ENCODE measurements at places on chromosomes 1 and 21. TPM values are rescaled to one million over a fixed set of nuclear protein-coding genes. Genes with fewer than 3 reads are reported as not detected.

Gene FCRL1
- not detected for total RNA-seq

Gene NBPF6
- total RNA-seq, result not detected

Gene CAPZB
- 53.5 TPM for total RNA-seq

Gene RORC
- total RNA-seq, result 15.4 TPM

Gene HUNK
- total RNA-seq, result 0.12 TPM

Gene CNR2
- total RNA-seq, result 0.07 TPM

Gene TTC24
- not detected for total RNA-seq

Gene MSTO1
- total RNA-seq, result 21.7 TPM

Gene MRAP
- 2.9 TPM for total RNA-seq

Gene ZYG11A
- 1.1 TPM for total RNA-seq

Gene CAPN8
- 0.35 TPM for total RNA-seq

Gene C1orf210
- total RNA-seq, result 2.1 TPM

GRCh38 chr1:204509186-204509635 is 7.0 kb upstream of the MDM4 start:
- H3K4me3 ChIP-seq, result no peak overlapping the region
- H3K36me3 ChIP-seq, result no peaks in the 10 kb centered on the region
- H3K27ac ChIP-seq, result no peak overlapping the region
- H3K27me3 ChIP-seq, result no peaks in the 10 kb centered on the region

- H3K27ac ChIP-seq, result no peak overlapping the region
- no peaks in the 10 kb centered on the region for H3K4me1 ChIP-seq
- no peaks in the 10 kb centered on the region for H3K27me3 ChIP-seq
- H3K36me3 ChIP-seq, result no peaks in the 10 kb centered on the region
- peak; percentile 56 for DNase-seq
Measured at GRCh38 chr1:221886743-221887414, 145.0 kb upstream of the DUSP10 start.

DNA sequence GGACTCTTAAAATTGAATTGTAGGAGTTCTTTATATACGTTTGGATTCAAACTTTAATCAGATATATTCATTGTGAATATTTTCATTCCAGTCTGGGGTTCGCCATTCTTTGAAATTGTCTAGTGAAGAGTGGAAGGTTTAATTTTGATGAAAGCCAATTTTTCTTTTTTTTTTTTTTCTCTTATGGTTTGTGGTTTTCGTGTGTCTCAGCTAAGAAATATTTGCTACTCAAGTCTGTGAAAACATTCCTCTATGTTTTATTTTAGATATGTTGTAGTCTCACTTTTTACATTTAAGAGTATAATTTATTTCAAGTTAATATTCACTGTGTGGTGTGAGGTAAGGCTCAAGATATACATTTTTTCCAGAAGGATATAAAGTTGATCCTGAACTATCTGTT is 220.5 kb downstream of the KCNT2 start:
- H3K36me3 ChIP-seq, result no peaks in the 10 kb centered on the region
- H3K4me3 ChIP-seq, result no peak overlapping the region
- H3K4me1 ChIP-seq, result no peaks in the 10 kb centered on the region
- H3K27me3 ChIP-seq, result no peaks in the 10 kb centered on the region
- DNase-seq, result no peak

GRCh38 chr1:81021134-81021533 is 779.6 kb upstream of the ADGRL2 start:
- H3K27ac ChIP-seq, result no peak overlapping the region
- DNase-seq, result no peak
- no peaks in the 10 kb centered on the region for H3K36me3 ChIP-seq

DNA sequence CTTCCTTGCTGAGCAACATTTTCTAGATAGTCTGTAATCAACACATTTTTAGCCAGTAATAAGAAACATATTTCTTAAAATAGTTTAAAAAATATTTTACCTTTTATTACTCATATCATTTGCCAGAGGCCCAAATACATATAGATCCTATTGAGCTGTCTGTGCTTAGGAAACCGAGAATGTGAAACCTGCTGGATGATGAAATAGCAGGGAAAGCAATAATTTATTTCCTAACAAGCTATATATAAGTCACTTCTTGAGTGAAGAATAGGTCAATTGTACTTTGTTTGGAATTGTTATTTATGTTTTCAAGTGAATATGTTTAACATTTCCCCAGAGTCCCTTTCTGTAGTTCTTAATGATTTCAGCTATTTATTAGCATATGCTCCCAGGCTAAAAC is 339.9 kb upstream of the TMPRSS15 start:
- no peak for DNase-seq
- no peaks in the 10 kb centered on the region for H3K36me3 ChIP-seq
- H3K4me3 ChIP-seq, result no peak overlapping the region
- H3K27ac ChIP-seq, result no peak overlapping the region

GRCh38 chr1:155226188-155226909 is 17.9 kb downstream of the MTX1 start:
- no peaks in the 10 kb centered on the region for H3K4me1 ChIP-seq
- peak; percentile 67 for DNase-seq
- H3K36me3 ChIP-seq, result no peaks in the 10 kb centered on the region
- H3K27ac ChIP-seq, result peak overlapping the region; percentile 49
- H3K27me3 ChIP-seq, result no peaks in the 10 kb centered on the region

- no peak for DNase-seq
- no peaks in the 10 kb centered on the region for H3K27me3 ChIP-seq
- H3K27ac ChIP-seq, result no peak overlapping the region
- H3K4me3 ChIP-seq, result no peak overlapping the region
Measured at GRCh38 chr21:36804874-36805611, 106.1 kb downstream of the SIM2 start.

- H3K4me3 ChIP-seq, result no peak overlapping the region
- no peaks in the 10 kb centered on the region for H3K4me1 ChIP-seq
- H3K27ac ChIP-seq, result no peak overlapping the region
- no peaks in the 10 kb centered on the region for H3K27me3 ChIP-seq
Measured at GRCh38 chr21:25507522-25507921, 99.8 kb downstream of the MRPL39 start.

GRCh38 chr1:236524895-236525184 is 1.1 kb downstream of the LGALS8 start:
- no peak for DNase-seq
- peak overlapping the region; percentile 96 for H3K4me3 ChIP-seq
- no peaks in the 10 kb centered on the region for H3K4me1 ChIP-seq
- H3K27me3 ChIP-seq, result no peaks in the 10 kb centered on the region

DNA sequence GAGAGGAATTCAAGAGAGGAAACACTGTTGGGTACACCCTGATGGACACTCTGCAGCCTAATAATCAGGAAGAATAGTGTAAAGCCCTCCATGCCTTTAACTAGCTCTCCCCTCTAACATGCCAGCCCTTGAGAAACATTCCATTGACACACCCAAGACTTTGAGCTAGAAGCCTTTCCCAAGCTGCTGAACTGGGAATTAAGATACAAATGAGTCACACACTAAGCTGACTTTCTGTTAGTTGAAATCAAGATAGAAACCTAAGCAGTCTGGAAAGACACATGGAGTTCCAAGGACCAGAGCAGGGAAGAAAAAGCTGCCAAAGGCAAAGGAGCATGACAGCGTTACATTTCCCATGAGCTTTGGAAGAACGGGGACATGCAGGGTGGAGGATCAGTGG is 380.8 kb downstream of the NPHP4 start:
- H3K36me3 ChIP-seq, result no peaks in the 10 kb centered on the region
- no peaks in the 10 kb centered on the region for H3K4me1 ChIP-seq
- H3K27ac ChIP-seq, result no peak overlapping the region
- DNase-seq, result no peak

DNA sequence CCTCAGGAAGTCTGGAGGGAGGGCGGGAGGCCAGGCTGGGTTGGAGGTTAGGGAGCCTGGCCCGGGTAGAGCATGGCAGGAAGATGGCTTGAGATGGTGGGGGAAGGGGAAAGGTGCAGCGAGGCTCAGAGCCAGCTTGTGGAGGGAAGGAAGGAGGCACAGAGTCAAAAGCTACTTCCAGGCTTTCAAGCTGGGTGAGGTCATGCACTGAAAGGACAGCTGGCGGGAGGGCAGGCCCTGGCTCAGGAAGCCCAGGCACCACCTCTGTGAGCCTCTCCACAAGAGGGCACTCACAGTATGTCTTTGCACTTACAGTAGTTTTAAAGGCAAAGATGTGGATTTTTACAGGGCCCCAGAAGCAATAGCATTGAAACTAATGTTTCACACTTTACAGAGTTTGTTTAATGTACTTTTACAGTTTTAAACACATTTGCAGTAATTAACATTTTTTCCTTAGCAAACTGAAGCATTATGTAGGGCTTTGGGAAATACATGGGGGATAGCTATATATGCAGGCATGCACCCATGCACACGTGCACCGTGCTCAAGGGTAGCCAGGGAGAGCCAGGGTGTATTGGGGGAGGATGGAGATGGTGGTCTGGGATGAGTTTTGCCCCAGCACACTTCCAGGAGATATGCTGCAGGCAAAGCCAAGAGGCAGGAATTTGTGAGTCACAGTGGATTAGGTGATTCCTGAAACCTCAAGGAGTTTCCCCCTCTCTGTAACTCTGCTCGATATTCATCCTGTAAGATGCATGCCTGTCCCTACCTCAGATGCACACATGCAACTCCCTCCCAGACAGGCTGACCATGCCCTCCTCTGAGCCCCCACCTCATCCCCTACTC is 6.1 kb upstream of the ADAM15 start:
- DNase-seq, result peak; percentile 89
- H3K27ac ChIP-seq, result peak overlapping the region; percentile 31
- H3K27me3 ChIP-seq, result no peaks in the 10 kb centered on the region
- H3K4me1 ChIP-seq, result peaks cover 24% of the 10 kb centered on the region
- no peak overlapping the region for H3K4me3 ChIP-seq

- no peaks in the 10 kb centered on the region for H3K27me3 ChIP-seq
- no peaks in the 10 kb centered on the region for H3K36me3 ChIP-seq
- no peak overlapping the region for H3K4me3 ChIP-seq
- no peak for DNase-seq
Measured at GRCh38 chr1:10734962-10735544, 61.4 kb downstream of the CASZ1 start.

GRCh38 chr1:189859385-189859977 is 618.2 kb downstream of the BRINP3 start:
- no peaks in the 10 kb centered on the region for H3K27me3 ChIP-seq
- H3K4me1 ChIP-seq, result no peaks in the 10 kb centered on the region
- no peak overlapping the region for H3K27ac ChIP-seq
- no peak for DNase-seq
- H3K4me3 ChIP-seq, result no peak overlapping the region
- H3K36me3 ChIP-seq, result no peaks in the 10 kb centered on the region

- H3K4me3 ChIP-seq, result no peak overlapping the region
- no peak overlapping the region for H3K27ac ChIP-seq
- DNase-seq, result no peak
- peaks cover 7% of the 10 kb centered on the region for H3K4me1 ChIP-seq
- H3K36me3 ChIP-seq, result no peaks in the 10 kb centered on the region
Measured at GRCh38 chr1:154178013-154178412, 13.9 kb downstream of the TPM3 start.

- no peak for DNase-seq
- no peaks in the 10 kb centered on the region for H3K36me3 ChIP-seq
- no peak overlapping the region for H3K27ac ChIP-seq
- H3K4me3 ChIP-seq, result no peak overlapping the region
Measured at GRCh38 chr1:53277326-53277725, 39.0 kb upstream of the MAGOH start.

DNA sequence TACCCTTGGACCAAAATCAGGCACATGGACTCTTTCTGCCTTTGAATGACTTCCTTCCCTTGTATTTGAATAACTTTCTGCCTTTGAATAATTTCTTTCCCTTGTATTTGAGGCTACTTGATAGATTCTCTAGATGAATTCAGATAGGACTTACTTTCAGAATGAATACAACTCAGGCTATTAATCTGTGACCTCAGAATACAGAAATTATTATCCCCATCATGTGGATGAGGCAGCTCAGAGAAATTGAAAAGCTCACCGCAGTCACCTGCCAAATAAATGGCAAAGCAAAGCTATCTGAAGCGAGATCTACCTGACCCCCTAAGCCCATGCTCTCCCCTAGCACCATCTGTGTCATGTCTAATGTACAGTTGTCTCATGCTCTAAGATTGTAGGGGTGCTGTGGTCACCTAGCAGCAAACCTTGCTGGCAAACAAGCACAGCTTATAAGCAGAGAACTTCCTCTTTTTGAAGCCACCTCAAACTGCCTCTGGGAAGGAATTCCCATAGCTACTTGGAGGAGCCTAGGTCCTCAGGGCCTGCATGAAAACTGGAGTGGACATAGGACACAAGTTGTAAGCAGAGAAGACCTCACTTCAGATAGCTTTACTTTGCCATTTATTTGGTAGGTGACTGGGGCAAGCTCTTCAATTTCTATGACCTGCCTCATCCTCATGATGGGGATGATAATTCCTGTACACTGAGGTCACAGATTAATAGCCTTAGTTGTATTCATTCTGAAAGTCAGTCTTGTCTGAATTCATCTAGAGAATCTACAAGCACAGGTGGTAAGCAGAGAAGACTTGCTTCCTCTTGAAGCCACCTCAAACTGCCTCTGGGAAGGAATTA is 66.1 kb downstream of the FASLG start:
- H3K36me3 ChIP-seq, result no peaks in the 10 kb centered on the region
- H3K27ac ChIP-seq, result no peak overlapping the region
- H3K4me1 ChIP-seq, result no peaks in the 10 kb centered on the region
- no peak overlapping the region for H3K4me3 ChIP-seq
- no peak for DNase-seq
- no peaks in the 10 kb centered on the region for H3K27me3 ChIP-seq

DNA sequence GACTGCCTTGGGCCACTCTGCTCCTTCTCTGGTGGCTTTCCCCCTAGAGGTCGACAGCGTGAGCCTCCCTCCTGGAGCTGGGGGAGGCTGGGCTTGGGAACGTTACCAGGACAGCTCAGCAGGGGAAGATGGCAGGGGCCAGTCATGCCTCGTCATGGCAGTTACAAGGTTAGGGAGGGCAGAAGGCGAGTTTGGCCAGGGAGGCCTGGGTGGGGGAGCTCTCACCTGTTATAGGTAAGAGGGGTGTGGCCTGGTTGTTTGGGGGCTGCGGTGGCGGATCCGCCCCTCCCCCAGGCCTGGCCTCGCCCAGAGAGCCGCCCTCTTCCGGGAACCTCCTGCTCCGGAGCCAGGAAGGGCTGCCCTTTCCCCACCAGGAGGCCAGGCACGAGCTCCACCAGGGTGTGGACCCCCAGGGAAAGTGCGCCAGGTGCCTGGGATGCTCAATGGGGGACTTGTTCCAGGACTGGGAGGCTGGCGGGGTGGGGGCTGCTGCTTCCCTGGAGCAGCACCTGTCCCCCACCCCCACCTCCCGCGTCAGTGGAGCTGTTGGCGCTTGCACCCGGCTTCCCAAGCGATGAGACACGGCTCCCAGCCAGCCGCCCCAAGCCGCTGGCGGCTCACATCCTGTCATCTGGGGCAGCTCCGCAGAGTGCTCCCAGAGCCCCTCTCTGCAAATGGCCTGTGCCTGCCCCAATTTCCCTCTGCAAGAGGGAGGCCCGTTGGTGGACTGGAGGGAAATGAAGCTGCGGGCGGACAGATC is 23.6 kb upstream of the PKP1 start:
- DNase-seq, result peak; percentile 58
- no peak overlapping the region for H3K4me3 ChIP-seq
- H3K27me3 ChIP-seq, result no peaks in the 10 kb centered on the region
- no peaks in the 10 kb centered on the region for H3K4me1 ChIP-seq
- no peaks in the 10 kb centered on the region for H3K36me3 ChIP-seq
- H3K27ac ChIP-seq, result no peak overlapping the region
